ENCODE measurements at places on chromosomes 12 and 14.

DNA sequence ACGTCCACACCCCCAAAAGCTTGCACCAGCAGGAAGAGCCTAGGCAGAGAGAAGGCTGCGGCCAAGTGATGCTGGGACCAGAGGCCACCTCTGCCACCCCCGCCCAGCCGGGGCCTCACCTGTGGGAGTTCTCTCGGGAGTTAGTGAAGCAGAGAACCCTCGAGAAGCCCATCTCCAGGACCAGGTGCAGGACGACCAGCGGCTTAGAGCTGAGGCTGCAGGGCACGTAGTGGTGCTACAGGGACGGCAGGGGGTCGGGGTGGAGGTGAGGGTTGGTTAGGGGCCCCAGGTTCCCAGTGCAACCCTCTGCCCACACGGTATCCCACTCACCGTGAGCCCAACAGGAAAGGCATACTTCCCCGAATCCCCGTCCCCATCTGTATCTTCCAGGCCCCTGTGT is 3.6 kb downstream of the DDX51 start:
- no peak for DNase-seq

GRCh38 chr14:83923842-83924241 is 1606.1 kb upstream of the FLRT2 start:
- DNase-seq = no peak

DNA sequence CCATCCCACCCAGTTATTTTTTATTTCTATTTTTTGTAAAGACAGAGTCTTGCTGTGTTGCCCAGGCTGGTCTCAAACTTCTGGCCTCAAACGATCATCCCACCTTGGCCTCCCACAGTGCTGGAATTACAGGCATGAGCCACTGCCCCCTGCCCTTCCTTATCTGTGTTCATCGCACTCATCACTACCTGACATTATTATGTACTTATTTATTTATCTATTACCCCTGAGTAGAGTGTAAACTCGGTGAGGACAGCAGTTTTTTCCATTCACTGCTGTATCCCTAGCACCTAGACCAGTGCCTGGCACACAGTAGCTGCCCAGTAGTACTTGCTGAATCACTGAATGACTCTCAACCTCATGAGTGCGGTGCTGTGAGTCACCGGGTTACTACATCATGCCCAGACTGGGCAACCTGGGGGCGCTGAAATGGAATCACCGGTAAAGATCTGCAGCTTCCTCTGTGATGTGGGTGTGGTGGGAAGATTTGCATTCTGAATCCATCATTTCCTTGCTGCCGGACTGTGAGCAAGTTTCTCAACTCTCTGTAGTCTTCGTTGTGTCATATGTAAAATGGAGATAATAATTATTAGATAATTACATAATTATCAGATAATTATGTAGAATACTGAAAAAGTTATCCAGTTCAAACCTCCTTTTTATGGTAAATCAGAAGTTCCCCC is 81.9 kb upstream of the USP44 start:
- DNase-seq = no peak

DNA sequence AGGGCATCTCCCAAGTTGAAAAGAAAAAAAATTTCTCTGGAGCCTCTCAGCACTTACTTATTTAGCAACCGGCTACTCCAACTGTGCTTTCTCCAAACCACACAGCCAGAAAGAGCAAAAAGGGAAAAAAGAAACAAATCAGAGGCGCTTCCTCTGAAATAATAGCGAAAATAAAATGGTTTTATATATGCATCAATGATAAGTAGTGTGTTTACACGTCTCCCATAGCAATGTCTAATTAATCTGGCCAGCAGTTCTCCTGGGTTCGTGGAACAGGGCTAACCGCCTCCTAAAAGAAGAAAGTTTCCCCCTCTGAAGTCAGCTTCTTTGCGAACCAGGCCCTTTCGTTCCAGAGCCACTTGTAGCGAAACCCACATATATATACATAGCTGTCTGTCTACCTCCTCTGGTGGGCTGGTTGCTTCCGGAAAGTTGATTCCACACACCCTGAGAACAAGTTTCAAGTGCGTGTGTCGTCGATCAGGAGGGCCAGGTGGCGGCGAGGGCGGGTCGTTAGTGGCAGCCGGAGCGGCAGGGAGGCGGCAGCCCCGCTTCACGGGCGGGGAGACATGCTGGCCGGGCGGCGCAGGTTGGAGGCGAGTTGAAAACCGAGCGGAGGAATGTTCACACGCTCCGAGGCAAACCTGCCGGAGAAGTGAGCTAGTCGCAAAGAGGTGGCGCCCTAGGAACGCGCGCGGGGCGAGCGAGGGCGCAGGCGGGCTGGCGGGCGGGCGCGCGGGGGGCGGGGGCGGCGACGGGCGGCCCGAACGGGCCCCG is 2.7 kb downstream of the PTHLH start:
- DNase-seq = peak; percentile 13

- DNase-seq = no peak
Measured at GRCh38 chr12:19886639-19887064, 447.4 kb downstream of the AEBP2 start.

DNA sequence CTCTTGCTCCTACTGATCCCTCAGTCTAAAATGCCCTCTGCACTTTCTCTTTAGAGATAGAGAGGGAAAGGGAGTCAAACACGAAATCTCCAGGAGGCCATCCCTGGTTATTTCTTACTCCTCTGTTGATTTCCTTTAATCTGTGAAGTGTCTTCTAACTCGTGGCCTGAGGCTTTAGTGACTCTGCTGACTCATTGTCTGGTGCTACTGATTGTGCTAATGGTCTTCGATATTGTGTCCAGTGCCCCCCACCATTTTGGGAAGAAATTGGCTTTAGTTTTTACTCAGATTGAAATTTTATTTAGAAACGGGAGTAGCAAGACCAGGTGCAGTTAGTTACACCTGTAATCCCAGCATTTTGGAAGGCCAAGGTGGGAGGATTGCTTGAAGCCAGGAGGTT is 839 bp downstream of the CLEC9A start:
- no peak for DNase-seq

DNA sequence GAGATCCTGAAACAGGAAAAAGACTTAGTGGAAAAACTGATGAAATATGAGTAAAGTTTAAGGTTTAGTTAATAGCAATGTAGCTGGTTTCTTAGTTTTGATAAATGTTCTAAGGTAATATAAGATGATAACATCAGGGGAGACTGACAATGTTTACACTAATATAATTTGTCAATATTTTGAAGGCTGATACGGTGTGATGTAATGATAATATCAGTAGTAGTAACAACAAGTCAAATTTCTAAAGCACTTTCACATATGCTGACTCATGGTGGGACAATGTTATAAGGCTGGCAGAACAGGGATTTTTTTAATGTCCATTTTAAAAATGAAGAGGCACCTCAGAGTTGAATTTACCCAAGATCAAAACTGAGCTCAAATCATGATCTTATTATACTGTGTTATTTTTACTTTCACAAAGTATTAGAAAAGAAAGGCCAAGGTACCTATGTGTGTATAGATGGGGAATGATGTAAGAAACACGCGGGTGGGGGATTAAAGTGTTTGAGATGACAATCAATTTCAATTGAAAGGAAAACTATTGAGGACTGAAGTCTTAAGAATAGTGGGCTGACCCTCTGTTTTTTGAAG is 2.4 kb upstream of the FLRT2 start:
- no peak for DNase-seq

DNA sequence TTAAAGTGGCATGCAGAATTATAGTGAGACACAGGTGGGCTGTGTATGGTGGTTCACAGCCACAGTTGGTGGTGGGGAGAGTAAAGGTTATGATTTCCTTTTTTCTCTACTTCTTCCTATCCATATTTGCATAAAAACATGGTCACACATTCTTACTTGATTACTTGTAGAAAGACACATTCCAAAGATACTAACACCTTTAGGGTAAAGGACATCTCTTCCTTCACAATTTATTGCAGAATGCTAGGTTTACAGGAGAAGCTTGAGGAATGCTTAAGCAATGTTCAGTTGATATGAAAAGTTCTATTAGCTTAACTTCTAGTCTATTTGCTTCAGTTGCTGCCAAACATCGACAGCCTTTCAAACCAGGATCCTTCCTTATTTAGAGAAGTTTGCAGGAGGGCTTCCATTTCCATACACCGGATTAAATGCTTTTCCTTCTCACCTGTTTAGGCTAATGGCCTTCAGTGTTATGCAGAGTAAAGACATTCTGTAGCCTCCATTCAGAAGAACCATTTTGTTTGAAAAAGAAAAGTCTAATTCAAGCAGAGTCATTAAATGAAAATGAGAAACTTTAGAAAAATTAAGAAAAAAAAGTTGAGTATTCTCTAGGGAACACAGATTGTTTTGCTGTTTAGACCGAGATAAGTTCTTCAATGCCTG is 2.6 kb upstream of the PHC1 start:
- DNase-seq = no peak
